DND-41 (cell line): ENCODE measurements at places on chromosomes 13 and 19.

GRCh38 chr19:4267101-4267900 lies 11.8 kb upstream of the SHD start:
- peak; percentile 70 for DNase-seq

- no peak for DNase-seq
These were observed 6.4 kb downstream of the ZNF350 start for GRCh38 chr19:51980116-51980736.

DNA sequence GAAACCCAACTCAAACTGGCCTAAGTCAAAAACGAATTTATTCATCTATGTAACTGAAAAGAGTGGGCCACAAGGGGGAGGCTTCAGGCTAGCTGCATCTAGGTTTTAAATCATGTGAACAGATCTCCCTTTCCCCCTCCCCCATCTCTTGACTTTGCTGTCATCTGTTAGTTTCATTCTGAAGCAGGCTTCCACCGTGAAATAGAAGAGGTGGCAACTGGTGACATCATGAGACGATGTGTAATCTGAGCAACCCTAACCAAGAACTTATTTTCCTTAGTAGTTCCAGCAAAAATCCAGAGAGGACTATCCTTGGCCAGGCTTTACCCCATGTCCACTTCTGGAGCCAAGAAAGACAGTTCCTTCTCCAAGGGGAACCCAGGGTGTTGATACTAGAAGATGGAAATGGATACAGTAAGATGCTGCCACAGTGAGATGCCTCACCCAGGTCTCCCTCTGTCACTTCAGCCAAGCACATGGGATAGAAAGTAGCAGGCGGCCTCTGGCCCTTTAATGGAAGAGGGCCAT lies 9.4 kb downstream of the SAMD4B start:
- no peak for DNase-seq

DNA sequence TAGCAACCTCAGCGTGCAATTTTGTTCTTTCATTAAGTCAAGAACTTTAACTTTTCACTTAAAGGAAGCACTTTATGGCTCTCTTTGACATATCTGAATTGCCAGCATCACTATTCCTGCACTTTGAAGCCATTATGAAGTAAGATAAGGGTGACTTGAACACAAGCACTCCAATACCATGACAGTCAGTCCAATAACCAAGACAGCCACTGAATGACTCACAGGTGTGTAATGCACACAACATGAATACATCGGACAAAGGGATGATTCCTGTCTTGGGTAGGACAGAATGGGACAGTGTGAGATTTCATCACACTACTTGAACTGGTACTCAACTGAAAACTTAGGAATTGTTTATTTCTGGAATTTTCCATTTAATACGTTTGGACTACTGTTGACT lies 233.7 kb upstream of the IPO5 start:
- no peak for DNase-seq

- no peak for DNase-seq
These were observed 284.7 kb downstream of the TSHZ3 start for GRCh38 chr19:31064491-31064890.

- peak; percentile 91 for DNase-seq
These were observed 1.4 kb downstream of the ARHGEF18 start for GRCh38 chr19:7349961-7350711.

DNA sequence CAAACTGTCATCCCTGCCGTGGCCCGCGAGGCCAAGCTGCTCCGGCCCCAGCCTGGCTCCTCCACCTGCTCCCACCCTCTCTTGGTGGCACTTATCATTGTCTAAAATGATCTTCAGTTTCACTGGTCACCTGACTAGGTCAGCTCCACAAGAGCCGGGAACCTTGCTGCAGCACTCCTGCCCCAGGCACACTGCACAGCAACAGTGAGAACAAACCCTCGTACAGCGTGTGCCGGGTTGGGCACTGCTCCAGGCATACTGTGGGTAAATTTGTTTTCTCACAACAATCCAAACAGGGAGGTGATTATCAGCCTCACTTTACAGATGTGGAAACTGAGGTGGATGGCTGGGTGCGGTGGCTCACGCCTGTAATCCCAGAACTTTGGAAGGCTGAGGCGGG lies 8.9 kb downstream of the DEDD2 start:
- DNase-seq: no peak

DNA sequence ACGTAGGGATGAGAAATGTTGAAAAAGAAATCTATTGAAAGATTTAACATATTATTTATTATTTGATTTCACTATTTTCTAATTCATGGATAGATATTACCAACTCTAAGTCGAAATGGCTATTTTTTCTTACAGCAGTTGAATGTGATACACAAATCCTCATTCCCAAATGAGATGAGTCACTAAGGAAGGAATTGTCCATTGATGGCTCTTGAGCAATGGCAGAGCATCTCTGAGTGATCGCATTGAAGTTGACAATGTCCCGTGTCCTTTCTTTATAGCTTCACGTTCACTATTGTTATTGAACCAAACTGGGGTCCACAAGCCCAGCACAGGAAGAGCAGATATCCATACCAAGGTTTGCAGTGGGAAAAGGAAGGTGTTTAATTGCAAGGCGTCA lies 648.3 kb upstream of the SPRY2 start:
- no peak for DNase-seq

- no peak for DNase-seq
These were observed 19.2 kb downstream of the LSM14A start for GRCh38 chr19:34191355-34191962.

- no peak for DNase-seq
These were observed 86.7 kb downstream of the FNDC3A start for GRCh38 chr13:49062297-49062896.

- DNase-seq: no peak
These were observed 330.3 kb downstream of the TSHZ3 start for GRCh38 chr19:31018936-31019335.

- no peak for DNase-seq
These were observed at the start of gene PDE4C for GRCh38 chr19:18225702-18226468. PDE4C (minus strand) TSS chr19:18226438; CDS start chr19:18226415, 23 bp downstream.

GRCh38 chr13:95247852-95248251 lies 53.4 kb downstream of the ABCC4 start:
- no peak for DNase-seq
